Esophagus squamous epithelium (tissue), 5 donors: ENCODE measurements at places on chromosomes 5 and 9.
A peak's percentile ranks its signal among the peaks of the same experiment; 100 is the strongest.

GRCh38 chr9:136514022-136514714 lies 31.3 kb upstream of the SEC16A start:
- no peak for DNase-seq

GRCh38 chr5:151296974-151297373 lies 6.6 kb downstream of the SLC36A3 start:
- DNase-seq, result no peak

- no peak for DNase-seq
Observed at GRCh38 chr9:124361128-124361527, 54.1 kb downstream of the PSMB7 start.

GRCh38 chr5:167639766-167640165 lies 651.7 kb upstream of the WWC1 start:
- no peak for DNase-seq

DNA sequence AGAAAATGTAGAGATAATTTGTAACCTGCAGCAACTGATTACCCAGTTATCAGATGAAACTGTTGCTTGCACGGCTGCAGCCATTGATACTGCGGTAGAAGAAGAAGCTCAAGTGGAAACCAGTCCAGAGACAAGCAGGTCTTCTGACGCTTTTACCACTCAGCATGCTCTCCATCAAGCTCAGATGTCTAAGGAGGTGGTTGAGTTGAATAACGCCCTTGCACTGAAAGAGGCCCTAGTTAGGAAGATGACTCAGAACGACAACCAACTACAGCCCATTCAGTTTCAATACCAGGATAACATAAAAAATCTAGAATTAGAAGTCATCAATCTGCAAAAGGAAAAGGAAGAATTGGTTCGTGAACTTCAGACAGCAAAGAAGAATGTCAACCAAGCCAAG lies 1.7 kb downstream of the KIF4B start:
- no peak for DNase-seq

GRCh38 chr5:179368126-179368805 lies 23.0 kb upstream of the ADAMTS2 start:
- DNase-seq, result no peak

GRCh38 chr5:16508730-16509531 lies 43.3 kb upstream of the ZNF622 start:
- DNase-seq, result no peak

GRCh38 chr5:147560718-147561331 lies 51.0 kb upstream of the DPYSL3 start:
- no peak for DNase-seq

GRCh38 chr9:91967259-91967658 lies 17.2 kb upstream of the ROR2 start:
- DNase-seq, result no peak

DNA sequence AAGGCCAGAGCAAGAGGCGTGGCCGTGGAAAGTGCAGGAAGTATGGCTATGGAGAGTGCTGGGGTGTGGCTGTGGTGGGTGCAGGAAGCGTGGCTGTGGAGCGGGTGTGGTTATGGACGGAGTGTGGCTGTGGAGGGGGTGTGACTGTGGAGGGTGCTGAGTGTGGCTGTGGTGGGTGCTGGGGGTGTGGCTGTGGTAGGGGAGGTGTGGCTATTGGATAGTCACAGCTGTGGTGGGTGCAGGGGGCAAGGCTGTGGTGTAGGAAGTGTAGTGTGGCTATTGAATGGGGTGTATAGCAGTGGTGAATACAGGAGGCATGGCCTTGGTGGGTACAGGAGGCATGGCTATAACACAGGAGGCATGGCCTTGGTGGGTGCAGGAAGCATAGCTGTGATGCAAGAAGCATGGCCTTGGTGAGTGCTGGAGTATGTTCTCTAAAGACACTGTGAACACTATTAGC lies 40.8 kb upstream of the SPATA31C2 start:
- DNase-seq, result no peak

- no peak for DNase-seq
Observed at GRCh38 chr9:137470785-137471184, 11.7 kb upstream of the NSMF start.

DNA sequence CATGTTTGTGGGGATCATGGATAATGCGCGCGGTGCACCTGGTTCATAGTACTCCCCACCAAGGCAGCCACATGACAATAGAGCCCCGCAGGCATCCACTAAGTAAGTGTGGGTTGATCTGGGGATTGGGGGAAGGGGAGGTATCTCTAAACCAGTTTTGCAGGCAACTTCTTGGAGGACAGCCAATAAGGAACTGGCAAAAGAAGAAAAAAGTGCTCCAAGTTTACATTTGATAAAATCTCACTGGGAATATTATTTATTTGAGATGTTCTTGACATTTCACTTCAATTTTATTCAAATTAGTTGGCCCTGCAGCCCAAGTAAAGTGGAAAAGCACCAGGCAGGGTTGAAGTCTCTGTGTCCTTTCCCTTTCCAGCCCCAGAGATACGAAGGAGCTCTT lies 8.5 kb downstream of the FBP1 start:
- no peak for DNase-seq

DNA sequence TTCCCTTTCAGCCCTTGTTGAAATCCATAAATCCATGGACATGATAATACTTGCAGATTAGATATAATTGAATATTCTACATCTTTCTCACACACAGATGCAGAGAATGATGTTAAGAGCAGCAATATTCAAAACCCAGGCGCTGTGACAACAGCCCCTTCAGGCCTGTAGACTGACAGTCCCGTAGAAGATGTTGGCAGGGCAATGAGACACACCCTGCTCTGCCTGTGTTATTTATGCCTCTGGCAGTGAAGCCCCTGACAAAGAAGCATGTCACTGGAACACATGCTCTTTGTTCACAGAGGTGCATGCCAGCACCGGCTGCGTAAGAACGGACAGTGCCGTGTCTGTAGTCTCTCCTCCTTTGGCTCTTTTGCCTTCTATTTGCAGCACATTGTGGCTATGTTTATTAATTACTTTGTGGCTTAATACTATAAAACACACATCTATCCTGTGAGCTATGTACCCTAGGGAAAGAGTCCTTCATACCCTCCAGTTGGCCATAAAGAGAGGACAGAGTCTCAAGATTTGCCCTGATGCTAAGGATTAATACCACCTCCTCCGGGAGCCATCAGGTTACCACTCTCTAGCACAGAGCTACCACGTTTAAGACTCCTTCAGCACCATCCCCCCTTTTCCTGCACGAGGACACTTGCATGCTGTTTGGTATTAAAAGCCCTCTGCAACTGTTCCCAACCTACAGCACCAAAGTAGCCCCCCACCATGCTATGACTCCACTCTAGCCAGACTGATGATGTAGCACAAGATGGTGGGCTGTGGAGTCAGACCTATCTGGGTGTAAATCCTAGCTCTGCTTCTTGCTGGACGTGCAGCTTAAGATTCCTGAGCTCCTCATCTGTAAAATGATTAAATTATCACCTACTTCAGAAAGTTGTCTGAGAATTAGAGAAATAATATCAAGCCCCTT lies 2.0 kb upstream of the ANP32B start:
- DNase-seq, result no peak

- no peak for DNase-seq
Observed at GRCh38 chr5:150624334-150625163, 15.9 kb upstream of the SYNPO start.

GRCh38 chr5:119070578-119070827 lies 384 bp upstream of the DMXL1 start:
- peak; percentile 83 for DNase-seq

GRCh38 chr5:175700991-175701390 lies 43.1 kb downstream of the HRH2 start:
- no peak for DNase-seq

GRCh38 chr9:137689745-137690529 lies 71.1 kb downstream of the EHMT1 start:
- DNase-seq, result no peak

- no peak for DNase-seq
Observed at GRCh38 chr5:13478831-13479465, 465.5 kb downstream of the DNAH5 start.

DNA sequence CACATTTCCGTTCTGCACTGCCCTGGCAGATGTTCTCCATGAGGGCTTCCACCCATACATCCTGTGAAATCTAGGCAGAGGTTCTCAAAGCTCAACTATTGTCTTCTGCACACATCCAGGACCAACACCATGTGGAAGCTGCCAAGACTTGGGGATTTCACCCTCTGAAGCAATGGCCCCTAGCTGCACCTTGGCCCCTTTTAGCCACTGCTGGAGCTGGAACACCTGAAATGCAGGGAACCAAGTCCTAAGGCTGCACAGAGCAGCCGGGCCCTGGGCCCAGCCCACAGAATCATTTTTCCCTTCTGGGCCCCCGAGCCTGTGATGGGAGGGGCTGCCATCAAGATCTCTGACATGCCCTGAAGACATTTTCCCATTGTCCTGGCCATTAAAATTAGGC lies 228.7 kb downstream of the ANXA1 start:
- no peak for DNase-seq

GRCh38 chr9:5015934-5016333 lies 30.9 kb downstream of the JAK2 start:
- no peak for DNase-seq

DNA sequence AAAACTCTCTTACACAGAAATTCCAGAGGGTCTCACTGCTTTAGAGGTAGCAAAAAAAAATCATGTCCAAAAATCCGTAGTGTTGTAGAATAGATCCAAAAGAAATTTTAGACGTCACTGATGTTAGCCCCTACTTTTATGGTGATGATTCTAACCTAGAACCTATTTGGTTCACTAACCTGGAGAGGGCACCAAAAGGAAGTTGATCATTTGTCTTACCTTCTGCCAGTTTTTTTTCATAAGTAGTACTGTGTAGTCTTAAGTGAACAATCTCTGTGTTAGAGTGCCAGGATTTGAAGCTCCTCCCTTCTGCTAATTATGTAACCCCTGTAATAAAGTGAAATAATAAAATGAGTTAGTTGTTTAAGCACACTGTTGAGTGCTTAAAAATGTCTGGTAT lies 215.2 kb downstream of the SMARCA2 start:
- no peak for DNase-seq

- DNase-seq, result no peak
Observed at GRCh38 chr5:21688655-21689054, 1164.5 kb downstream of the CDH12 start.

GRCh38 chr5:38207343-38207742 lies 51.0 kb upstream of the EGFLAM start:
- DNase-seq, result no peak

DNA sequence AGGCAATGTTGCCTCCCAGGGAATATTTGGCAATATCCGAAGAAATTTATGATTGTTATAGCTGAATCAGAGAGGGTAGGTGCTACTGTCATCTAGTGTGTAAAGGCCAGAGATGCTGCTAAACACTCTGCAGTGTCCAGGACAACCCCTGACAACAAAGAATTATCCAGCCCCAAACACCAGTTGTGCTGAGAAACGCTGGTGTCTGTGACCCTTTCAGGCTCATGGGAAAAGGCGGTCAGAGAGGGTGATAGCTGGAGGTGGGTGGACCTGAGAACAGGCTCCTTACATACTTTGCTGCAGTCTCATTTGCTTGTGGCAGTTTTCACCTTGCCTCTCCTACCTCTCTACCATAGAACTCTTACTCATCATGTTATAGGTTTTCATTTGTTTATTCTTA lies 295.3 kb upstream of the DMRT1 start:
- DNase-seq, result no peak

DNA sequence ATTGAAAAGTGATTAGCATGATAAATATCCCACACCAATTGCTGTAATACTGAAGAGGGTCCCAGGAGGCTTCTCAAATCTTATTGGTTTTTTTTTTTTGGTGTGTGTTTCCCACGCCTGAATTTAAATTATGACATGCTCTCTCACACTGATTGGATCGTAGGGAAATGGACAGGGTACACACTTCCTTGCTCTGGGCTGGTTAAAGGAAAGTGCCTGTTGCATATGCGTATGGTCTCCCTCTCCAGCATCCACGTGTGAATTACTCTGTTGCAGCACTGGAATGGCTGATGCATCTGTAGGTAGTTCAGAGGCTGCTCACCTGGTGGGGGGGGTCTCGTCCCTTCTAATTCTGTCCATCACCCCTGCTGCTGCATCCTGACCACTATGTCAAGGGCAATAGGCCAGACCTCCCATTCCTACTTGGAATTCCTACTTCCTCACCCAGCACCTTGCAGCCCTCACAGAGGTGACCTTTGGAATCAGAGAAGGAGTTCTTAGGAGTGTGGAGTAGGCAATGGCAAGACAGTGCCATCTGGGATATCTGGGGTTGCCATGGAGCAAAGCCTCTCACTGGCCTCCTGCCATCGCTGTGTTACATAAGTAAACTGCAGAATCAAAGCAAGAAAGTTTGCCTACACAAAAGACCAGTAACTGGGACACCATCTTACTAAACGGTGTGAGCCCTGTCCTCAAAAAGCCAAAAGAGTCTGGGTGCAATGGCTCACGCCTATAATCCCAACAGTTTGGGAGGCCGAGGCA lies 71.4 kb upstream of the FBXW11 start:
- DNase-seq, result no peak

- no peak for DNase-seq
Observed at GRCh38 chr5:131821221-131821620, 24.4 kb upstream of the FNIP1 start.

- no peak for DNase-seq
Observed at GRCh38 chr9:132994410-132995120, 16.1 kb downstream of the GFI1B start.

- DNase-seq, result no peak
Observed at GRCh38 chr5:104247260-104247659, 684.7 kb upstream of the NUDT12 start.

- no peak for DNase-seq
Observed at GRCh38 chr9:115103746-115104477, 14.0 kb downstream of the TNC start.

GRCh38 chr5:55706230-55706629 lies 5.9 kb downstream of the SLC38A9 start:
- DNase-seq, result no peak

- DNase-seq, result no peak
Observed at GRCh38 chr9:124652615-124653393, 118.3 kb downstream of the NR6A1 start.

DNA sequence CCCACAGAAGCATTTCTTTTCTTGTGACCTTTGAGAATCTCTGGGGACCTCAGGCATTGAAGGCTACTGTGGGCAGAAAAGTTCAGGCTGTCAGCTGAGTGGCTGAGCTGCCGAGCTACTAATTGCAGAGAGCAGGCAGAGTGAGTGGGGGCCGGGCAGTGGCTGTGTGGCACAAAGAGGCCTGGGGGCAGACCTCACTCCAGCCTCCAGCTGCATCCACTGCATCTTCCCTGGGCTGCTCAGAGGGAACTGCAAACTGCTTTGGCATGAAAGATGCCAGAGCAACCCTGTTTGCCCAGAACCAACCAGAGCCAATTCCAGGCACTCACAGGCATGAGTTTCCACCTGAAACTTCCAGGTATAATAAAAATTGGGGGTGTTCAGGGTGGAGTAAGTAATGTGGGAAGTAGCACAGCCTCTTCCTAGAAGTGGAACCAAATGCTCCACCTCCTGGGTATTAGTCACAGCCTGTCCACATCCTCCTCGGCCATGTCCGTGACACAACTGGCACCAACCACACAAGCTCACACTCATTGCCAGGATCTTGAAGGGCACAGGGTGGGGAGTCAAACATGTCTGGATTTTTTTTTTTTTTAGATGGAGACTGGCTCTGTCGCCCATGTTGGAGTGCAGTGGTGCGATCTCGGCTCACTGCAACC lies 548.9 kb downstream of the BNC2 start:
- no peak for DNase-seq

- no peak for DNase-seq
Observed at GRCh38 chr9:134589748-134590147, 51.9 kb upstream of the COL5A1 start.
